ENCODE measurements at places on chromosomes 4 and X.

DNA sequence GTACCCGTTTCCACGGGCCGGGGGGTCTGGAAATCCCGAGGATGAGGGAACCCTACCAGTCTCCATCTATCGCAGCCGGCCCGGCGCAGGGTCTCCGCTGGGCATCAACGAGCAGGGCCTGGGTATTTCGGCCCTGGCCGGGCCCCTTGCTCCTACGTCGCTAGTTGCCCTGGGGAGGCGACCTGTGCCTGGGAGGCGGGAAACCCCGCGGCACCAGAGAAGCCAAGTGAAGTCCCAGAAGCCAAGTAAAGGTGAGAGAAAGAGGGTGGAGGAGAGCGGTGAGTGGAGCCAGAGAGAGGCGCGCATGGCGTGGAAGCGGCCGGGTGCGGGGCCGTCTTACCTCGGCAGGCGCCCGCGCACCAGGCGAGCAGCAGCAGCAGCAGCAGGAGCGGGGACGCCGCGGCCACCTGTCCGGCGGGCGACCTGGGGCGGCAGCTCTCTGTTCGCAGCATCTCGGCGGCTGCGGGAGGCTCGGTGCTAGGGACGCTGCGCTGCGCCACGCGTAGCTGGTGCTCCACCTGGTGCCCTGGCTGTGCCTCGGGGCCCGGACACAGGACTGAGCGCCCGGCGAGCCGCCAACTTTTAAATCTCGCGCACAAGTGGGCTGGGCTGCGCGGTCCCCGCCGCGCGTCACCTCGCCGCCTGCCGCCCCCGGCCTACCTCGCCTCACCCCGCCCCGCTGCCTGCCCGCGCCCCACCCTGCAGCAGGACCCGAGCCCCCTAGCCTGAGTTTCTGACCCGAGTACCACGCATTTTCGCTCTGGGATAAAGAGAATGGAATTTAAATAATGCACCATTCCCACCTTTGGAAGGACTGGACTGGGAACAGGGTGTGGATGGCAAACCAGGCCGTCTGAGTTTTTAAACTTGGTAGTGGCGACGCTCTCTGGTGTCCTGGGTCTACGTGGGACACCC is at the start of gene NMU:
NMU (minus strand) TSS at position 558 of the 915 bp plus-strand sequence; CDS start at position 452, 106 bp downstream.
- DNase-seq = peak; percentile 70

DNA sequence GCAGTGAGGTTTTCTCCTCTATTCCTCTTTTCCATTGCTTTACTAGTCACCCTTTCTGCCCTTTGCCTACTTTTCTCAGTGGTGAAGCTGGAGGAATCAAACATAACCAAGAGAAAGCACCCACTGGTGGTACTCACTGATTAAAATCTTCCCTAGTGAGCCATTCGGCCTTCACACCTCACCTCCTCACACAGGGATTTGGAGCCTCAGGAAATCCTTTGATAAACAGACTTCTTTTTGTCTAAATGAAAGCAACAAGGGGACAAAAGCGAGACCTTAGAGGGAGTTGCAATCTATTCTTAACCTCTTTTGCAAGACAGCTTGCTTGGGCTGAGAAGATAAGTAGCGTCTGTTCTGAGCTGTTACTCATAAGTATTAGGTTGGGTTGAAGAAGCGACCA is 572.6 kb downstream of the ZNF674 start:
- DNase-seq = no peak

DNA sequence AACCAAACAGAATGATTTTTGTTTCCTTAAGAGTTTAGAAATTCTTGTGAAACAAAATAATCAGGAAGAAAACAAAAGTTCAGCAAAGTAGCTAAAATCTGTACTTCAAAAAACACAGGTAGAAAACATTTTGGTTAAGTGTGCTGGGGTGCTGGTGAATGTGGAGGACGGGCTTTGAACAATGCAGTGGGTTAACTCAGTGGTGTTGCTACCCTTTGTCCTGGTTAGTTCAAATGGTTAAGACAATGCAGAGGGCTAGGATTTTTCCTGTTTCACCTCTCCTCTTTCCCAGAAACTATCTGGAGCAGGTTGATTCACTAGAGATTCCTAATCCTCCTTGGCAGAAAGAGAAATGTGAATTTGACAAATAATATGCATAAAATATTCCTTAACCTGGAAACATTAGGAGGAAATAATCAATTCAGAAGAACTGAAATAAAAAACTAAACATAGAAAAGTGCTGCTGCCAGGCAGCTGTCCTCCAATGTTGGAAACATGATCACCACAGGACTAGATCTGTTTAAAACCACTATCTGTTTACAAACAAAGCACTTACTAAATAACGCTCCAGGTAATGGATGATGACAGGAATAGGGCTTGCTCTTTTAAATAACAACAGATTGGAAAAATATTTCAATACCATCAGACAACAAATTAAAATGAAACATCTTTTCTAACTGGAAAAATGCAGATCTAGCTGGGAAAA is 148.9 kb downstream of the MAML3 start:
- DNase-seq = no peak

DNA sequence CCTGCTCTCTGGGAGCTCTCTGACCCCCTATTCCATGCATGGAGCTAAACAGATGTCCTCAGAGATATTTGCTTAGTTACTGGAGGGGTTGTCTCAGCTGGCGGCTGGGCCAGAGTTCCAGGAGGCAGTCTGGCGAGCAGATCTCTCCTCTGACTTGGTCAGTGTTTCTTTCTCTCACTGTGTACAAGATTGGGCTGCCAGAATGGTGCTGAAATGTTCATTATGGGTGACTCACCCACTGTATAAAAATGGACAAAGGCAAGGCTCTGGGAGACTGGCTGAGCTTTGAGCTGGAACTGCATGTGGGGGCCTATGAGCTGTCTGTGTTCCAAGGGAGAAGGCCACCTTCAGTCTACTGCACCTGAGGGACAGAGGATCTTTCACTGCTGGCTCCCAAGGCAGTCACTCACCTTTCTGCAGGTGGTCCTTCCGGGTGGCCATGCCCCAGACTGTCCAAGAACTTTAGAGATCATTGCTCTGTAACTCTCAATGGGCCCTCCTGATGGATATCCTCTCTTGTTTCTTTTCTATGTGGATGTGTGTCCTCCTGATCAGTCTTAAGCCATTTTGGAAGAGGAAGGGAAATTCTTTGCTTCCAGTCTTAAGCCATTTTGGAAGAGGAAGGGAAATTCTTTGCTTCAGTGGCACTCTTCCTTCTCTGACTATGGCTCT is 88.2 kb downstream of the CFAP299 start:
- DNase-seq = peak; percentile 1

- peak; percentile 40 for DNase-seq
Observed at GRCh38 chr4:98639523-98639922, 18.9 kb downstream of the TSPAN5 start.

DNA sequence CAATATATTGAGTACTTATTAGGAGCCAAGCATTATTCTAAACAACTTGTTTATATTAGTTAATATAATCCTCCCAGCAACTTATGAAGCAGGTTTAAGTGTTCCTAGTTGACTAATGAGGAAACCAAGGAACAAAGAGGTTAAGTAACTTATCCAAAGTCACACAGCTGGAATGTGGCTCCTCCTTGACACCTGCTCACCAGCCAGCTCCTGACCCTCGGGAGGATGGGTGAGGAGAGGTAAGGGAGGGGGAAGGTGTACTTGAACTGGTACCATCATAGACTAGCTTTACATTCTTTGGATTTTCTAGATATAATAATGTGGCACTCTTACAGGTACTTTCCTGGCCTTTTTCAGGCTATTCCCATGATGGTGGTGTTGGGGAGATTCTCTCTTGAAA is 50.7 kb downstream of the ARHGEF38 start:
- no peak for DNase-seq

DNA sequence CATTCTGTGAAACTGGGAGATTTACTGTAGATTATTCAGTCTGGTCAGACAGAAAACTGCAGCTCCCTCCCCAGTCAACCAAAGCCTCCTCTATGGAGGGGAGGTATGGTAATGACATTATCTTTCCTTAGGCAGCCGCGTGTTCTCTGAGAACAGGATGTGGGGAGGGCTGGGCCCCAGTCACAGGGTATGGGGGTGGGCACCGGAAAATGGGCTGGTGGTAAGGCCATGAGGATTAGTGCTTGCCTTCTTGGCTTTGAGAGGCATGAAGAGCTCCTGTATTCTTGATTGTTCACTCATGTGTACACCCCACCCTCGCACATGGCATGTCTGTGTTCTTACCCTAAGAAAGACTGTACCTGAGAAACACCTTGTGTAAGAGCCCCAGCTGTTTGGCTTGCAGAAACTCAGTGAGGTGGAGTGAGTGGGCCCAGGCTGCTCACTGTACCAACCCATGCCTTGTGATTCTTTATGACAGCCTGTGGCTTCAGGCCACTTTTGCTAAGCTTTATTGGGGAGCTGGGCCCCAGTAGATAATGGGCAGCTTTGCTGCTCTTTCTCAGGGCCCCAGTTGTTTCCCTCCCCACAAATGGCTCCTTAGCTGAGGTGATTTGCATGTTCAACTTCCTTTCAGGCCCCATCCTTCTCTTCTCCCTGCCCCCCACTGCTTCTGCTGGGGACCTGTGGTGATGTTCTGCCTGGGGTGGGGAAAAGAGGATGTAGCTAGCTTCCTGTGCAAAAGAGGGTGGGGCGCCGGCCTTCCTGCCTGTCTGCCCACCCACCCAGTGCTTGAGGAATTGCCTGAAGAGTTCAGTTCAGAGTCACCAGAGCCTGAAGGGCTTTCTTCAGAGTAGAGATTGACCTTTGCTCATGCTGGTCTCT is 30.7 kb downstream of the MSN start:
- no peak for DNase-seq

GRCh38 chr4:57494821-57495220 is 384.6 kb upstream of the IGFBP7 start:
- DNase-seq = no peak

DNA sequence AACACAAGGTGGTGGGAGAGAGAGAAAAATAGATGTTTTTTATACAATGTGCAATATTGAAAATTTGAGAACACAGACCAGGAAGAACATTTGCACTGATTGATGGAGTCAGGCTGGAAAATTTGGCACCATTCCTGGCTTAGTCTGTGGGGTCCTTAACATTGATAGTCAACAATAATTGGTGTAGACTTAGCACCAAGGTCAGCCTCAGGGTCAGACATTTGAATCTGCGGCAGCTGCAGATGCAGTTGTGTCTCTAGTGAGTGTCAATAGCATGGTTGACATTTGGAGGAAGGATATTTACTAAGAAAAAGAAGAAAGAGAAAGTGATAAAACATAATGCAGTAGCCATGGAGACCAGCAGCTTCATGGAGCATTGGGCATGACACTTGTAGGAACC is 31.5 kb upstream of the GLRA3 start:
- DNase-seq = no peak

GRCh38 chr4:145920205-145920604 is 18.4 kb downstream of the ZNF827 start:
- no peak for DNase-seq

GRCh38 chr4:125313989-125314667 is 627 bp upstream of the FAT4 start:
- DNase-seq = no peak

DNA sequence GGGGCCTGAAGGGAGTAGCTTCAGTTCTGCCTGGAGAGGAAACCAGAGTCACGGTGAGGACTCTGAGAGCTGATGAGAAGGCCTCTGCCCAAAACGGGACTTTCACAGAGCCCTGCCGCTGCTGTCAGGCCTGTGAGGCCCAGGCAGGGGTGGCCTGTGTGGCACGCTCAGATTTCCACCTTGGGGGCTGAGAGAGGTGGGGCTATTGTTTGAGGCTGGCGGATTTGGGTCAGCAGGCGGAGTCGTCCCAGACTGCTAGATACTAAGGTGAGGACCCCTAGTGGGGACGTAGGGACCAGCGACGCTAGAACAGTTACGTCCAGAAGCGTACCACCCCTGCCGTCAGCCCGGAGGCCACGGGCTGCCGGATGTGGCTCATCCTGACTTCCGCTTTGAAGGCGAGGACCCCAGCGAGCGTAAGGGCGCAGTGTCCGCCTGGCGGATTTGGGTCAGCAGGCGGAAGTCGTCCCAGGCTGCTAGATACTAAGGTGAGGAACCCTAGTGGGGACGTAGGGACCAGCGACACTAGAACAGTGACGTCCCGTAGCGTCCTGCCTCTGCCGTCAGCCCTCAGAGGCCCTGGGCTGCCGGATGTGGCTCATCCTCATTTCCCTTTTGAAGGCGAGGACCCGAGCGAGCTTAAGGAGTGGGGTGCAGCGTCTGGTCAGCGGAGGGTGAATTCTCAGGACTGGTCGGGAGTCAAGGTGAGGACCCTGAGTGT is at the start of gene MAGEB1:
MAGEB1 (plus strand) TSS at position 378 of the 721 bp plus-strand sequence. CDS start 3,348 bp downstream, outside the sequence.
- no peak for DNase-seq

DNA sequence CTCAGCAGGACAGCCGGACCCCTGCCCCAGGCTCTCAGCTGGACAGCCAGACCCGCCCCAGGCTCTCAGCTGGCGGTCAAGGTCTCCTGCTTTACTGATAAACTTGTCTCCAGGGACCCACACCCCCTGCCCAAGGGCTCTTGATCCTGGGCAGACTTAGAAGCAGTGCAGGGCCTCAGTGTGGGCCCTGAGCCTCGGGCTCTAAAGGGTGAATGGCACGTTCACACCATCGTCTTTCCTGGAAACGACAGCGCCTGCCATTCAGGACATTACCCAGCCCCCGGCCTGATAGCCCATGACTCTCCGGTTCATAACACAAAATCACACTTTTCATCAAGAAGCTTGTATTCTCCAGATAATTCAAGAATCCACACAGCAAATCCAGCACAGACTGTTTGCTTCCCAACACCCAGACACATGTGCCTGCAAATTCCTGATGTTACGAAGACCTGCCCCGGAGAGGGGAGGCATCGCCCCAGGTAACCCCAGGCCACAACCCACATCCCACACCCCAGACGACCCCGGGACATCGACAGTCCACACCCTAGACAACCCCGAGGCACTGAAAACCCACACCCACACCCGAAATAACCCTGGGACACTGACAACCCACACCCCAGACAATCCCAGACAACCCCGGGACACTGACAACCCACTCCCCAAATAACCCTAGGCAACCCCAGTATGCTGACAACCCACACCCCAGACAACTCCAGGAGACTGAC is 136.8 kb downstream of the FAM53A start:
- DNase-seq = peak; percentile 54

DNA sequence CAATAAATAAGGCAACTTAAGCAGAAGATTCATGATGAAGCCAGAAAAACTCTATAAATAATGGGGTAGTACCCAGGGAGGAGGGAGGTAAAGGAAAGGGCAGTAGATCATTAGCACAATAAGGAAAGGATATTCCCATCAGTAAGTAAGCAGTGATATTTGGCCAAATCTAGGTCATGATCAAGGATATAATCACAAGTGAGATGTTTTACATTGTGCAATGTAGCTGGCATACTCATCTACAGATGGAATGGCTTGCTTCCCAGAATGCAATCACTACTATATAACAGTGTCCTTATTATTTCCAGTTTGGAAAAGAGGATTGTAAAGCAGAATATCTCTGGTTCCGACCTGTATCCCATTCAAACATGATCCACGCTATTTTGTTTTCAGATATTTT is 483.4 kb downstream of the RPA4 start:
- no peak for DNase-seq
